ENCODE measurements at places on chromosomes 3 and 15.
A peak's percentile ranks its signal among the peaks of the same experiment; 100 is the strongest.

- no peak for DNase-seq
Measured at GRCh38 chr15:26634319-26634718, 138.5 kb downstream of the GABRB3 start.

DNA sequence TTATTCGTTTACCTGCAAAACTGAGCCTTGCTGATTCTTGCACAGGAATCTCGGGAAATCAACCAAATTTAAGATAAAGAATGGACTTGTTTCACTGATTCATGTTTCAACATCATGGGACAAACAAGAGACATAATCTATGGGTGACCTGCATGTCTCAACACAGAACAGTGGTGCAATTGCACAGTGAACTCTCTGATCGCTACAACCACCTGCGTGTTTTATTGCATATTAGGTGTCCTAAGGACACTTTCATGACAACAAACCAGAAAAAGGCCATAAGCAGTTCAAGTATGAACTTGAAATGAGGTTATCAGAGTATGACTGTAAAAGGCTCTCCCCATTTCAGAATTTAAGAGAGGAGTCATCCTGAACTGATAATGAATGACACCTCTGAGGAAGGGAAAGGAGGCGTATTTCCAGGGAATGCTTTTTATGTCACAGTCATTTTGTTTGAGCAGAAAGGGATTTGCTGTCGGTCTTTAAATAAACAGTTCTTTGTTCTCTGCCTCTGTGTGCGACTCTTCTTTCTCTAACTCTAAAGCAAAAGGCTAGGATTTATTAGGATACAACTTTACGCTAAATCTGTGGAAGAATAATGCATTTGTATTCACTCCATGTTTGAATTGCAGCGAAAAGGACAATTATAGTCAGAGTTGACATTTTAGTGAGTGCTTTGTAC, 167.2 kb downstream of the RBMS3 start:
- DNase-seq = no peak

DNA sequence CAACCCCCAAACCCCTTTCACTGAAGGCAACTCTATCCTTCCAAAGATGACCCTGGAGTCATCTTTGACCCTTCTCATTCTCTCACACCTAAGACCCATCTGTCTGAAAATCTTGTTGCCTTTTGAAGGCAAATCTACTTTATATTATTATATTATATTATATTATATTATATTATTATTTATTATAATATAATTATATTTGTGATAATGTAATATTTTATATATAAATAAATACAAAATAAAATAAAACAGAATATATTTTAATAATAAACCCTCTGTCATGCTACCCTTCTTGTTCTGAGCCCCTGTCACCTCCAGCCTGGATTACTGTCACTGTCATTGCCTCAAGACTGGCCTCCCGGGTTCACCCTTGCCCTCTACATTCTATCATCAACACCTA, 5.0 kb upstream of the PROK2 start:
- no peak for DNase-seq

DNA sequence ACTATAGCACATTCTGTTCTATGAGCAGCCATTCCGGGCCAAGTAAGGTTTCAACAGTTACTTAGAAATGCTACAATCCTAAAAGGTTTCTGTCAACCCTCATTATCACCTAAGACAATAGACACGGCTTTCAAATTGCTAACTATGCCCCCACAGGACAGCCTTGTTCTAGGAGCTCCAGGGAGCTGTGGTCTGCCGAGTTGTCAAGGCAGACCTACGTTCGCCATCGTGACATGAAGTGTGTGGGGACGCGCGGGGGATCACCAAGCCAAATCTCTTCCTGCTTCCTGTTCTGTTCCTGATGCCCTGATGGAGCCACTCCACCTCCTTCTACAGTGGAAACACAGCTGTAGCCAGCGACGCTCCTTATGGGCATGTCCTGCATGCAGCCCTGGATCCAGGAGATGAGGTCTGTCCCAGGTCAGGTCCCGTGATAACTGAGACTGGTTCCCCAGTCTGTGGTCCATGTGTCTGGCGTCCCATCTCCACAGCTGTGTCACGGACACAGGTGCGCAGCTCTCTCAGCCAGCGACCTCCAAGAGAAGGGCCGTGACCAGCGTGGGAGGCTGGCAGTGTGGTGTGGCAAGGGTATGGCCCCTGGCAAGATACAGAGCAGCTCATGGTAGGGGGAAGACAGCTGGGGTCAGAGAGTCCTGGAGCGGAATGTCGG, 82.8 kb downstream of the PCSK6 start:
- DNase-seq = no peak

DNA sequence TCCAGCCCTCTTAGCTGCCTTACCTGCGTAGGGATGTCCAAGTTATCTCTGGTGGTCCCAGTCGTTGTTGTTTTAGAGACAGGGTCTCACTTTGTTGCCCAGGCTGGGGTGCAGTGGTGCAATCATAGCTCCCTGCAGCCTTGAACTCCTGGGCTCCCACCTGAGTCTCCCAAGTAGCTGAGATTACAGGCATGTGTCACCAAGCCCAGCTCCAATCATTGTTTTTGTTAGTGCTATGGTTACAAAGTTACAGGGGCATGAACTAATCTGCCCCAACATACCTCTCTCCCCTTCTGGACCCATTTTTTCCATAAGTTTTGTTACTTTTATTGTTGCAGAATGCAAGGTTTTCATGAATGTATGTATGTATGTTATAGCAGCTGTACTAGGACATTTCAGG, 54.7 kb downstream of the CTDSPL2 start:
- DNase-seq = no peak

GRCh38 chr3:171704814-171705213, 105.5 kb downstream of the PLD1 start:
- DNase-seq = no peak

DNA sequence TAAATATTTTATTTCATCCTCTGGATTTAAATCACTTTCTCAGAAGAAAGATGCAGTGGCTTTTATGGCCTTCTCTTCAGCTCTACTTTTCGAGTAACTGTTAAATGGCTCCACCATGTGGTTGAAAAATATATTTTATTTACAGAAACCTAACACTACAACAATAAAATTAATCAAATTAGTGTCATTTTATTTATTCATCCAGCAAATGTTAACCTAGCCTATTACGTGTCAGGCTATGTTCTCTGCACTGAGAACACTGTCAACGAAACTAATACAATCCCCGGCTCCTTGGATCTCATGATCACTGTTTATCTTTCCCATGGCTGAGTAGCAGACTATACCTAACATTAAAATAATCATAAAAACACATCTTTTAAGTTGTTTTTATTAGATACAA, 148.0 kb upstream of the OSTN start:
- DNase-seq = no peak

- DNase-seq = peak; percentile 23
Measured at GRCh38 chr15:100918690-100919480, at the start of gene LRRK1. LRRK1 (plus strand) TSS chr15:100919357; CDS start chr15:100924633, 5,276 bp downstream.

- no peak for DNase-seq
Measured at GRCh38 chr15:51724673-51725072, 12.8 kb downstream of the LYSMD2 start.

GRCh38 chr3:94619643-94620042, 556.8 kb downstream of the NSUN3 start:
- DNase-seq = no peak

GRCh38 chr15:67843571-67844387, 3.9 kb upstream of the RNU6-1 start:
- DNase-seq = no peak

GRCh38 chr15:41182266-41182665, 48.3 kb downstream of the EXD1 start:
- DNase-seq = no peak

- no peak for DNase-seq
Measured at GRCh38 chr3:185582871-185583270, 3.2 kb upstream of the SENP2 start.

DNA sequence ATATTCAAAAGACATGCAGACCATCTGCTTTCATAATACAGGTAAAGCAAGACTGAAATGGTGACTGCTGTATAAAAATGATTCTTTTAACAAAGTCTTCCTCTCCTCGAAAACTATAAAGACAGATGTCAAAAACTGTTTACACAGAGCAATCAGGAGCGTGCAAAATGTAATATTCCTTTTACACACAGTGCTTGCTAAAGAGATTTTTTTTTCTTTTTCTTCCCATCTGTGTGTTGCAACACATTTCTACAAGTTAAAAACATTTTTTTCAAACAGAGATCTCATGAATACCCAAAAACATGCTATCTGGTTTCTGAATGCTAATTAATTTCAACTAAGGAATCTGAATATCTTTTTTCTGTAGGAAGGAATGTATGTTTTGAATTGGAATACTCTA, 22.1 kb downstream of the SATB1 start:
- DNase-seq = no peak

- DNase-seq = no peak
Measured at GRCh38 chr3:102661707-102662497, 227.1 kb downstream of the ZPLD1 start.

DNA sequence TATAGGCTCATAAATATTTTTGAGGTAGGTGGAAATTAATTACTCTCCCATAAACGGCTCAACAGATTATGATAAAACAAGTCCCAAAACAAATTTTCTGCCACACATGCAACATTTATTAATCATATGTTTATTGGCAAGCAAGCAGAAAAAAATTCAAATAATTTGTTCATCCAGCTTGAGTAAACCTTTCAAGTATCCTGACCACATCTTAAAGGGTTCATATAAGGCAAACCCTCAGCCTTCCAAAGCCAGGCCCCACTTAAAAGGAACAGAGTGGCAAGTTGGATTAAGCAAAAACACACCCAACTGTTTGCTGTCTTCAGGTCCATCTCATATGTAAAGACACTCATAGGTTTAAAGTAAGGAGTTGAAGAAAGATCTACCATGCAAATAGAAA, 1042.3 kb downstream of the DIPK2A start:
- DNase-seq = no peak

- no peak for DNase-seq
Measured at GRCh38 chr3:129004639-129005295, 3.7 kb downstream of the EFCC1 start.

- DNase-seq = no peak
Measured at GRCh38 chr3:14391033-14391432, 11.4 kb upstream of the SLC6A6 start.

GRCh38 chr3:37813403-37813802, 48.3 kb upstream of the CTDSPL start:
- no peak for DNase-seq

DNA sequence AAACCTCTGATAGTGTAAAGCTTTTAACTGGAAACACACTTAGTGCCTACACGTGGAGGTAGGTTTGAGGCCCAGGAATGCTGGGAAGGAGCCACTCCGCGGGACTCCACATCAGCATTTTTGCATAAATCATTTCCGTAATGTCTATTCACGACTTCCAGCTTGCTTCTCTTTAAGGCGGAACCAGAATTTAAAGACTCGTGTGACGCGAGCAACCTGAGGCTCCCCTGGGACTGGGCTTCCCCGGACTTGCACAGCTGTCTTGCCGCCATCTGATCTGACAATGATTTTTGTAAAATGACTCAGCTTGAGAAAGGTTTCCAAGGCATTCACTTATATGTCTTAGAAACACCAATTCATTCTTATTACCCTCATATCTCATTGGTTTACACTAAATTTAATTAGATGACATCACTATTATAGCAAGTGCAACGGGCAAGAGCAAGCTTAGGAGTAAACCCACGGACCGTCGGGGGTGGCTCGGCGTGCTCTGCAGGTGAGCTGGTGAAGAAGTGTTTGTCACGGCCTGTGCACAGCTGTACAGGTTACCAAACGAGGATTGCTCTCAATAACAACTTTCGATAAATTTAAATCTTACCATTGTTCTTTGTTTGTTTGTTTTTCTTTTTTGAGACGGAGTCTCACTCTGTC, 95.2 kb downstream of the CHSY1 start:
- DNase-seq = no peak

- no peak for DNase-seq
Measured at GRCh38 chr3:131933665-131934064, 101.1 kb downstream of the CPNE4 start.

DNA sequence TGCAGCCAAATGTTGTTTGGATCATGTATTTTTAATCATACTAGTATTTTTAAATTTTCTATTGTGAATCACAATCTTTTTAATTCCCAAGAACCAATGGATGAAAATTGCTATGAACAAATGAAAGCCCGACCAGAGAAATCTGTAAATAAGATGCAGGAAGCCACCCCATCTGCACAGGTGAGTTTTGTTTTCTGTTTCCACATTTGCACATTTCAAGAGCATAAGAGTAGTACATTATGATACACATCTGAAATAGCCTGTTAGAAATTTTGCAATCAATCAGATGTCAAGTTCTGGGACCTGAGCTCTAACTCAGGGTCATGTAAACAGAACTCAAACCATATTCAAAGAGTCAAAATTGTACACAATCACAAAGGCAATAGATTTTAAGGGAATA, 26.5 kb downstream of the TRAT1 start:
- no peak for DNase-seq

DNA sequence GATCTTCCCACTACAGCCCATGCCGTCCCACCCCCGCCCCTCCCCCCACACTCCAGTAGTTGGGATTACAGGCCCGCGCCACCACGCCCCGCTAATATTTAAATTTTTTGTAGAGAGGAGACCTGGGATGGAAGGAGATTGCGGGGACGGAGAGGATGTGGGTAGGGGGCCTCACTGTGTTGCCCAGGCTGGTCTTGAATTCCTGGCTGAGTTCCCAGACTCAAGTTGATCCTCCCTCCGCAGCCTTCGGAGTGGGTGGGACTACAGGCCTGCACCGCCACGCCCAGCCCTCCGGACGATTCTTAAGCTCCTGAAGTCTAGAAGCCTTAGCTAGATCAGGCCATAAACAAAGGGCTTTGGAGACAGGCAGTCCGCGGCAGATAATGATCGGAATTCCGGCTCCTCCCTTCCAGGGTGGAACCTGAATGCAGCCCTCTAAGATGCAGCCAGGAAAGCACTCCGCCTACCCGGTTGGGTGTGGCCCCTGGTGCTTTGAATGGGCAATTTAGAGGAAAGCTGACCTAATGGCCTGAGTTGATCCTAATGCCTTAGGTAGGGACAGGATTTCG, at the start of gene DPPA2:
DPPA2 (minus strand) TSS at position 356 of the 569 bp plus-strand sequence. CDS start 1,975 bp downstream, outside the sequence.
- no peak for DNase-seq

GRCh38 chr3:2362122-2362521, 263.5 kb downstream of the CNTN4 start:
- no peak for DNase-seq

- DNase-seq = no peak
Measured at GRCh38 chr15:80895965-80896364, 93.7 kb downstream of the MESD start.

DNA sequence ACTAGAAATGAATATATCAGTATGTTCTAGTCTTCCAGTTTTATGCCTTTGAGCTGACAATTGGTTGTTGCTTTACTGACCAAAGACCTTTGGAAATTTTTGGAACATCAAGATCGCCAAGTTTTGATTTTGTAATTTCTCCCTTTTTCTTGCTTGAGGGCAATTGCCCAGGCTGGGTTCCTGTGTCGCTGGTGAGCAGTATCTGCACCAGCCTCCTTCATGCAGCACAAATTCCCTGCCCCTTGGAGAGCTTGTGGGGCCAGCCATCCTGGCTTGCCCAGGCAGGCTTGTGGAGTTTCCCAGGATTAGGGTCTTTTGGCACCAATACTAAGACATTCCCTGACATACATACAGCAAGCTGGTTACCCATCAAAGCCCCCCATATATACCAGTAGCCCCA, 37.9 kb upstream of the HACD2 start:
- DNase-seq = no peak
